ENCODE measurements at places on chromosomes 4 and X.

DNA sequence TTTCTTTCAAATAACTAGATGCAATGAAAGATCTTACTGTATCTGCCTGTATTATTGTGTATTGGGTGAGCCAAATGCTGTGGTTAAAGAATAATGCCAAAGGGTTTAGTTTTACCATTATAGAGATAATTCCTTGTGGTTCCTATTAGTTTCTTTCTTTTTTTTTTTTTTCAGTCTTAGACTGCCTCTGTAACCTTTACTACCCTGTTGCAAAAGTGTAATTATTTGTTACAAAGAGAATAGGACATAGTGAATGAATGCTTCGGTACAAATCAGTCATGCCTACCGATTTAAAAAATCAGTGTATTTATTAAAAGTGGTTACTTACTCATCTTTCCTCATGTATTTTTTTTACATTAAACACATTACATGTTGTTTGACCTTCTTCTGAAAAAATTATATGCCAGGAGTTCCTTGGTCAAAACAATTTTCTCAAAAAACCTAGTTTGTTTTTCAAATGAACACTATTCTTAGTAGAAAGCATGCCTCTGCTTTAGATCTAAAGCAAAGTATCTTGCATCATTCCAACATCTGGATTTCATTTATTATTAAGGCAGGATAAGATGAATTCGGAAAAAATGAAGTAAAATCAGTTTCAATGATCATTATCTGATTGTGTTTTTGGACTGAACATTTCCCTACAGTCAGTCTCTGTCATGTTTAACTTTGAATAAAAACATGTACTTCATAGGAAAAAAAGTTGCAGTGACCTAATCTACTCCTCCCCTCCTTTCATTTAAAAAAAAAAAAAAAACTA is 21.2 kb upstream of the SYNPO2 start:
- DNase-seq: no peak

DNA sequence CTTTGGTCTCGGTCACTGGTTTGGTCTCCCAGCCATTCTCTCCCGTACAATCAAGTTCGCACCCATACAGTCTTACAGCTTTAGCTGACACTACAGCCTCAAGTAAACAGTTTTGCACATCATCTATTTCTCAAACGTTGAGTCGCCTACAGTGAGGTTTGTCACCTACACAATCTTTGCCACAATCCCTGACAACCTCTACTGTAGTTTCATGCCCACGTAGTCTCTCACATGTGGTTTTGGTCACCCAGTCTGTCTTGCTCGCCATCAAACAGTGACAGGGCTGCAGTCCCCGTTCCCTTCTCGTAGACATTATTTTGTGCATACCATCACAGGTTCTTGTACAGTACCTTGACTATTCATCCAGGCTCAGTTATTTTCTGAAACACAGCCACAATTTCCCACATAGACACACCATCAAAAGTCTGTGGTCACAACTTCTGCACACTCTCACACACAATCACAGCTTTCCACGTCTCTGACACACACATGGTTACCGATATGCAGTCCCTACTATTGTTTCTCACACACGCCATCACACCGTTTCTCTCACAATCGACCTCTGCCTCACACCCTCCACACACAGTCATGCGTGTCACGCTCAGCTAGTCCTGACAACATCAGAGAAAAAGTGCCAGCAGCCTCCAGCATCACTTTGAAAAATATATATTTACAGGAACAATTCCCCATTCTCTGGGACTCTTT is 5.3 kb upstream of the CFP start:
- peak; percentile 35 for DNase-seq

DNA sequence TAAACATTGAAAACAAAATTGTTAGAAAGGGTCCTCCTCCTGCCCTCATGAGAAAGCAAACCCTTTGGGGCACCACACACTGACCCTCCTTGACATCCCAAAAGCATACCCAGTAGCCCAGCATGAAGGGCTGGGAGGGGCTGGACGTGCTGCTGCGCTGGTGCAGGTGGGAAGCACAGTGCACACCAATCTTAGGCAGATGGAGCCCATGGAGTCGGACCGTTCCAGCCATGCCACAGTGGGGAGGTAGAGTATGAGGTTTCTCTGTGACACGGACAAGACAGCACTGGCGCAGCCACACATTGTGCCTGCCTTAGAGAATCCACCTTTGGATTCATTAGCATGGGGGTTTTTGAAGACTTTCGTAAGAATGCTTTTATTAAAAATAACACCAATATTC is 544.2 kb upstream of the FRG1 start:
- DNase-seq: no peak

DNA sequence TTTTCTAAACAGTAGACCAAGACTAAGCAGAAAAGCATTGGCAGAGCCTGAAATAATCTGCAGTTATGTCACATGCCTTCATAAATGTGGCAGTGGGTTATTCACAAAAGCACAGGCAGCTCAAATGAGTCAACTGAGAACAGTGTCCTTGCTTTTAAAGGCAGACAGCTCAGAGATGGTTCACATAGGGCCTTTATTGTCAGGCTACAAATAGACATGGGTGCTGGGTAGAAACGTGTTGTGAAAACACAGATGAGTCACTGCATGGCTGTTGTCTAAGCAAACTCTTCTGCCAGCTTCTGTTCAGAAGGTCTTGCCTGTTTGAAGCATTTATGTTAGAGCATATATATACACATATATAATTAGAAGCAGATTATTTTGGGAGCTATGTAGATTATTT is 118.0 kb downstream of the SLC4A4 start:
- no peak for DNase-seq

DNA sequence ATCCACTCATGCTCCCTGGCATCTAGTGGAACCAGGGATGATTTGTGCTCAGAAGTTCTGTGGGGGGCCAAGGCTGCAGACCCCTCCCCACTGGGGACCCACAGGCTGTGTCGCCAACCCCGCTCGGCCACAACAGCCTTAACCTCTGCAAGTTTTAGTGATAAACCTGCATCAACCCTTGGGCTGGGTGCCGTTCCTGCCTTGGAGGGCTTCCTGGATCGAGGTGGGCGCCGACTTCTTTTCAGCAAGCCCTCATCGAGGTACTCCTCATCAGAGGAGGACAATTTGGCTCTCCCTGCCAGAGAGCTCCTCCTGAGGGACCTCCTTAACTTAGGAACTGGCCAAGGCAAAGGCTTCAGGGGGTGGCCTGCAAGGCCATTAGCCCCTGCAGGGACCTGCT is 1.9 kb downstream of the SOWAHB start:
- DNase-seq: no peak

DNA sequence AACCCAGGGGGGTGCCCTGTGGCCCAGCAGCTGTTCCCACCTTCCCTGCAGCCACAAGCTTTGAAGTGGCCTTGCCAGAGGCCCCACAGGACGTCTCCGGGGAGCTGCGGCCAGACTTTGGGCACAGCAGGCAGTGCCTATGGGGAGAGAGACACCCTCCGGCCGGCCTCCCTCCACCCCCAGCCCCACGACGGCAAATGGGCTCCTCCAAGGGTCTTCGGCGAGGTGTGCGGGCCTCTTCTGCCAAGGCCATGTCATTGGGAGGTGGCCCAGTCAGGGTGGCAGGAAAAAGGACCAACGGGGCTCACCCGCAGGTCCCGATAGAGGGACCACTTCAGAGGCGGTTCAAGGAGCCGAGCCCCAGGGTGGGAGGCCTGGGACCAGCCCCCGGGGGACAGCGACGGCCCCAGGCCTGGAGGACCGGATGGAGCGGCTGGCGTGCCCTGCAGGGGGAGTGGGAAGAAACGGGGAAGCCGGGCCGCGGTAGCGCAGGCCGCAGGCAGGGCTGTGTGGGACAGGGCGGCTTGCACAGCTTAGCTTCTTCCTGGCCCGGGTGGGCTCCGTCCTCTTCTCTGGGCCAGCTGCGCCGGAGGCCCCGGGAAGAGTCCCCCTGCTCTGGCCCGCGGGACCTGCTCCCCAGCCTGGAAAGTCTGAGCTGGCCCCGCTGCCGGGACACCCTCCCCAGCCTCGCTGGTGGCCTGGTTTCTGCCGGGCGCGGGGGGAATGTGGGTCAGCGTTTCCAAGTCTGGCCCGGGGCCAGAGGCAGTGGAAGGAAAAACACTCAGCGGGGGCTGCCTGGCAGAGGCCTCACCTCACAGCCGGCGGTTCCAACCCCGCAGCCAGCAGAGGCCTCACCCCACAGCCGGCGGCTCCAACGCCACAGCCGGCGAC is 21.9 kb upstream of the SPON2 start:
- no peak for DNase-seq

DNA sequence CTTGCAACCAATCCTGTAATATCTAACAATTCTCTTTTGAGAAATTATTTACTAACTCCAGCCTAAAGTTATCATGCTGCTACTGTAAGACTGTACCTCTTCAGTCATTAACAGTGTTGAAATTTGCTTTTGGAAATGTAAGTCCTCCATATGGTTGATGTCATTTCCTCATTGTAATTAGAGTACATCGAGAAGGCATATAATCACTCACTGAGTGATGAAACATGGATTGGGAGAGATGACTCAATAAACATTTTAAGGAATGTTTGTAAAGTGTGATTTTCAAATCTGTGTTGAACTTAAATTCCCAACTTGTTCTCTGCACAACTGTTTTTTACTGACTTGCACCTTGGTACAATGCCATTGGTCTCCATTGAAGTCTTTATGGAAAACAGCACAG is 61.2 kb downstream of the HMGB2 start:
- no peak for DNase-seq

DNA sequence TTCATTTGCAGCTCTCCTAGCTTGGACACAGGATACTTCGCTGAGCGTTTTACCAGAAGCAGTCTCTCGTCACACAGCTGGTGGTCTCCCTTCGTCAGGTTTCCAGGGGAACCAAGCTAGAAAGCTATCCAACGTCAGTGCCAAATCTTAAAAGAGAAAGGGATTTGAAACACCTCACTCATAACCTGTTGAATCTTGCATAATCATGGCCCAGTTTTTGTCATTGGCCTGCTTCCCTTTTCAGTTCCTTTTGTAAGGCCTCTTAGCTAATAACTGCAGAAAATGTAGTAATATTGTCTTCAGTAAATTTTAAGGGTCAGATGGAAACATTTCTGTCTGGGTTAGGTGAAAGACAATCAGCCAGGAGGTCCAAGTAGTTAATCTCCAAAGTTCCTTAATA is 22.0 kb downstream of the RAB39B start:
- no peak for DNase-seq

DNA sequence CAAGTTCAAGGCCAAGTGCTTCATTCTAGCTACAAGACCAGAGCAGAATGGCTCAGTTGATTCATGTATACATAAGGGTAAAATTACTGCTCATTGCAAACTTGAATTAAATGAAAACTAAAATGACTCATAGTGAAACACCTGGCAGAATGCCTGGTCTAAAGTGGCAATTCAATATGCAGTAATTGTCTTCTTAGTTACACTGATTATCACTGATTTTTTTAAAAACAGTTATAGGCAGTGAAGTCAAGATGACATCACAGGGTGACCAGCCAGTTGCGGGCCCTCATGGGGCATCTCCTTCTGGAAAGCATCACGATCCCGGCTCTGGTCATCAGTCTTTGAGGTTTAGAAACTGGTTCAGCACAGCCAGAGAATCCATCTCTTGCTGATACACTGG is 154.2 kb downstream of the RAB28 start:
- peak; percentile 41 for DNase-seq

DNA sequence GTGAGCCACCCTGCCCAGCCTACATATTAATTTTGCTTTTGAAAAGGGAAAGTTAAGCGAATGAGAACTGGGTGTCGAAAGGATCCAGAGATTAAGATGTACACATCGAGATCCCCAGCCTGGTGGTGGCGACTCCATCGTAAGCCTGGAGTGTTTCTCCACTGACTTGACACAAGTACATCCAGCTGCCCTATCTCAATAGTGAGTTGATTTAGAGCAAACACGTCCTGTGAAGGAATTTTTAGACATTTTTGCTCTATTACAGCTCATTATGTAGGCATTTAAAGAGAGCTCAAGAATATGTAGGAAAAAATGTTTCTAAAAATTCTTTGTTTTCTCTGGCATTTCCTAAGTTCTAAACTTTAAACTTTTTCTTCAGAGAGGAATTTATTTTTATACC is 11.7 kb upstream of the CLDN34 start:
- no peak for DNase-seq

- no peak for DNase-seq
Measured at GRCh38 chr4:24519649-24520048, 64.7 kb downstream of the DHX15 start.

- no peak for DNase-seq
Measured at GRCh38 chrX:8405631-8406030, 59.0 kb upstream of the VCX3B start.

DNA sequence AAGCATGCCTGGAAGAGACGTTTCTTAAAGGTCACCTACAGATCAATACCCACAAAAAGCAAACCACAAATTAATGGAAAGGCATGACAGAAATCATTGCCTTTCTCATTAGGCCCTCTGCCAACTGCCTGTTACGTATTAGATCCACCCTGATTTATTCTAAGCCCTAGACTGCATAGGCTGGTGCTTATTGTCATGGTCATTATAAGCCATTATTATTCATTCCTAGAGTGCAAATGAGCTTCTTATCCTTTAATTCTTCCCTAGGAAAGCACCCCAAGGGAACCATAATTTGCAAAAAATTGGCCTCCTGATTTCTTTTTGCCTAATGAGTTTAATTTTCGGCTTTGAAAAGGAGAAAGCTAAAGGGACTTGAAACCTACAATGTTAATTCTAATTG is 184.2 kb upstream of the GPRIN3 start:
- no peak for DNase-seq

DNA sequence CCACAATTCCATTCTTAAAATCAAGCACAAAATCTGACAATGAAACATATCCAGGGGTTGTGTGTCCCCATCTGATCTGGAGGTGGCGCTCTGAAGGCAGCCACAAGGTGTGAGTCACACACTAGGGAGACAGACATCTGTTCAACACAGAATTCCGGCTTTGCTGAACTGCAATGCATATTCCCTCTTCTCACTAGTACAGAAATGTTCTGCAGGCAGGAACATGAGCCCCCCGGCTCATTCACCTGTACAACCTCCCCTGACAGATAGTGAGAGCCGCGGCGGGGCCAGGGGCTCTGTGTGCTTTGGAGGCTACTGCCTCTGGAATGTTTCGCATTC is 41.9 kb downstream of the WDR1 start:
- DNase-seq: no peak

DNA sequence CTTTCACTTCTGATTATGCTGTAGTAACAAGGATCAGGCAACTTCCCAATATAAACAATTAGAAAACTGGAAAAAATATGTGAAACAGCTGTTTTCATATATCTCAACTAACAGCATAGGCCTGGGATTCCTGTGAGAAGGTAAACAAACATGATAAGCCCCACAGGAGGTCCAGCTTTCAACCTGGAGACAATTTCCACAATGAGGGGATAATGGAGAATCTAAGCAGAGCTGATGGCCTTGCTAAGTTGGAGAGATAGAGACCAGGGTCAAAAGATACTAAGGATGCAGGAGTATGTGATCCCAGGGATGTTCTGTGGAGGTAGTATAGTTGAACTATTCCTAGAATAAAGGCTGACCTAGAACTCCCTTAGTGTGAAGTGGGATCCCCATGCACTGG is 452.3 kb upstream of the ACTRT1 start:
- no peak for DNase-seq

GRCh38 chr4:95272036-95272435 is 276.7 kb downstream of the UNC5C start:
- no peak for DNase-seq

- no peak for DNase-seq
Measured at GRCh38 chr4:136687118-136687517, 845.2 kb downstream of the PCDH18 start.

- DNase-seq: no peak
Measured at GRCh38 chr4:41067369-41067768, 147.0 kb downstream of the APBB2 start.

GRCh38 chrX:140503714-140504351 is 1.0 kb downstream of the SOX3 start:
- no peak for DNase-seq

- no peak for DNase-seq
Measured at GRCh38 chr4:173845580-173845979, 315.6 kb upstream of the HAND2 start.

All from activated CD4-positive, alpha-beta T cell treated with anti-CD3 and anti-CD28 coated beads, Interleukin-2, amount 50 U/mL, for 16 hours (primary cell).